ENCODE measurements at places on chromosomes 6 and 20.

DNA sequence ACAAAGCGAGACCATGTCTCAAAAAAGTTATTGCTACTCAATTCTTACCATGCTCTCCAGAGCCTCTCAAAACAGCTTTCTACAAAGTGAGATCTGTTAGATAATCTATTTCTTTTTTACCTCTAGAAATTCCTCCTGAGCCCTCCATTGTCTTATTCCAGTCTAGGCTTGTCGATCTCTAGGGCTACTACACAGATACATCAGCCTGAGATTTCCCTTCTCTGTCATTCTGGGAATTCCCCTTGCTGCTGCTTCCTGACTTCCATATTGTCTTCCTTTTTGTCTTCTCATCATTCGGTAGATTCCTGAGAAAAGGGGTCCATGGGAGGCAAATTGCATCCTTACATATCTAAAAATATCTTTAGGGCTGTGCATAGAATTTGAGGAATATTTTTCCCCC is 75.6 kb upstream of the GNRH2 start:
- DNase-seq = no peak

- DNase-seq = no peak
Observed at GRCh38 chr6:123967905-123968304, 164.2 kb downstream of the NKAIN2 start.

- no peak for DNase-seq
Observed at GRCh38 chr6:55974688-55975087, 99.3 kb upstream of the BMP5 start.

DNA sequence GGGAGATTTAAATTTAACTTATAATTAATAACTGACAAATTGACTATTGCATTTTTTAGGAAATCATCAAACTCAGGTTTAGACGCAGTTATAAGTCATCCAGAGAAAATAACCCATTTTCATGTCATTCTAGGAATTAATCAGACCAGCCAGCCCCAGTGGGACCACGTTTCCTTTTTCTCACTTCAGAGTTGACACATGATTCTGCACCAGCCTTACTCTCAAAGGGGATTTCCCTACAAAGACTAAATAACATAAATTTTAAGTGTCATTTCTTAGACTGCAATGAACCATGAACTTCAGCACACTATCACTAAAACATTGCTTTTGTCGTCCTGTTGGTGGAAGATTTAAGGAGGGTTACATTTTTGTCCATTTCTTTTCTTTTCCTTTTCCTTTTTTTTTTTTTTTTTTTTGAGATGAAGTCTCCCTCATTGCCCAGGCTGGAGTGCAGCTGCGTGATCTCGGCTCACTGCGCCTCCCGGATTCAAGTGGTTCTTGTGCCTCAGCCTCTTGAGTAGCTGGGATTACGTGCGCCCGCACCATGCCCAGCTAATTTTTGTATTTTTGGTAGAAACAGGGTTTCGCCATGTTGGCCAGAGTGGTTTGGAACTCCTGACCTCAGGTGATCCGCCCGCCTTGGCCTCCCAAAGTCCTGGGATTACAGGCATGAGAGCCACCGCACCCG is 3.6 kb downstream of the IPCEF1 start:
- DNase-seq = no peak

- DNase-seq = no peak
Observed at GRCh38 chr6:14016432-14016831, 91.7 kb downstream of the RNF182 start.

DNA sequence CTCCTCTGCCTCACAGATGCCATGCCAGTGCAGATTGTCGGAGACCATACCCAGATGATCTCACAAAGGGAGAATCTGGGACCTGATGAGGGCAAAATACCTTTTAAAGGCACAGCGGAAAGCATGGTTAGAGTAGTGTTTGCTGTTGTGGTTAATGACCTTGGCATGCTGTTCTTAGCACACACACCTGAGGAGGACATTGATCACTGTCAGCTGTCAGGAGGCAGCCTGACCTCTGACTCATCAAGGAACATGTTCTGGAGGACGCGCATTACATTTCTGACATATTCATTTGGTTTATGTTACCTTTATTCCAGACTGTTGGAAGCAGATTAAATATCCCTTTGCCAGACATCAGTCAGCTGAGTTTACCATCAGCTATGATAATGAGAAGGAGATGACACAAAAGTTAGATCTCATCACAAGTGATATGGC is 57.1 kb downstream of the GOPC start:
- no peak for DNase-seq

GRCh38 chr6:38215651-38216311 is 396.3 kb downstream of the ZFAND3 start:
- no peak for DNase-seq

- no peak for DNase-seq
Observed at GRCh38 chr6:116349216-116349615, 21.5 kb upstream of the DSE start.

DNA sequence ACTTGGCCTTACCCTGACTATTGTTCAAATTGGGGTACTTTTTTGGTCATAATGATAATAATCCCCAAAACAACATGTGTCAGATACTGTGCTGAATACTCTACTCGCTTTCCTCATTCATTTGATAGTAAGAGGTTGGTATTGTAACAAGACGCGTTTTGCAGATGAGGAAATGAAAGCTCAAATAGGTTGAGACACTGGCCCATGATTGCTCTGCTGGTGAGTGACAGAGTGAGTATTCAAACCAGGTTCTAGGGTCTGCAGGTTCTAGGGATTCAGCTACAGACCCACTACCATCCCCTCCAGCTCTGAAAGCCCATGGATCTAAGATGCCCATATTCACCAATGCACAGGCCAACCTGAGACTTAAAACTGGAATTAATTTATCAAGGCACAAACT is 1.3 kb upstream of the ENPP4 start:
- DNase-seq = no peak

- peak; percentile 89 for DNase-seq
Observed at GRCh38 chr20:58755766-58756449, 63.3 kb downstream of the NPEPL1 start.
